CD4-positive, alpha-beta T cell treated with Interleukin-17A for 1 hour (primary cell): ENCODE measurements at places on chromosomes 11 and 22.

DNA sequence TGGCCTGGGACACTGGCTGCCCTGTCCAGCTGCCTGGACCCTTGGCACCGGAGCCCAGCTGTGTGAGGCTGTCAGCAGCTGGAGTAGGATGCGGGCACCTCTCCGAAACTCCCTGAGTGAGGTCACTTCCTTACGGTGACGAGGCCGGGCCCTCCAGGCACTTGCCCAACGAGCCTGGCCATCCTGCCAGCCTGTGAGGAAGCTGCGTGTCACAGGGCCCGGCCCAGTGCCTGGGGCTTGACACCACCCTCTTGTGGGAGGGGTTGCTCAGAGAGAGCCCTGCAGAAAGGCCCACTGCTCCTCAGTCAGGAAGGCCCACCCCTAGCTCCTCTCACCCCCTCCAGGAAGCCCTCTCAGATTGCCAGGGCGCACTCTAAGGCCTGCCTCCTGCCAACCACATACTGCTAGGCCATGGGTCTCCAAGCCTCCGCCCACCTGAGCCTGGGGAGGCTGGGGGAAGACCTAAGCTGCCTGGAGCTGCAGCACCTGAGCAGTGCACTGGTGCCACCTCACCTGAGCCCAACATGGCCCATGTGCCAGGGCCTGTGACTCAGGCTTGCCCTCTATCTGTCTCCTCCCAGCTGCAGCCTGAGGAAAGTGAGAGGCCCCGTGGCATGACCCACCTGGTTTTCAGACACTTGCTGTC lies 4.3 kb upstream of the PHLDA2 start:
- DNase-seq, result peak; percentile 69

- no peak for DNase-seq
These were observed 16.9 kb upstream of the SESN3 start for GRCh38 chr11:95247883-95248282.

GRCh38 chr22:49660794-49661781 lies 166.6 kb downstream of the BRD1 start:
- DNase-seq, result no peak

- no peak for DNase-seq
These were observed 98.3 kb downstream of the PKNOX2 start for GRCh38 chr11:125262830-125263218.

DNA sequence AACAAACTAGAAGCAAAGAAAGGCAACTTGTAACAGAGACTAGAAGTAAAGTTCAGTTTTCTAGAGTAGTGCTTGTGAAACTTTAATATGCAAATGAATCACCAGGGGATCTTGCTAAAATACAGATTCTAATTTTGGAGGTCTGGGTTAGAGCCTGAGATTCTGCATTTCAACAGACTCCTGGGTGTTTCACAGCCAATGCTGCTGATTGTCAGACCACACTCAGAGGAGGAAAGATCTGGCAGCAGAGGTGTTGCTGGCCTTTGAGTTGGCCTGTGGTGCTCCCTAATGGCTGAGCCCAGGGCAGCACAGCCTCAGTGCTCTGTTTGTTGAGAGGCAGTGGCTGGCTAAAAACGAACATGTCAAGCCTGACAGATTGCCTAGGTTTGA lies 5.4 kb downstream of the CRY2 start:
- DNase-seq, result no peak

- DNase-seq, result no peak
These were observed 12.0 kb downstream of the JAML start for GRCh38 chr11:118212781-118213191.

GRCh38 chr22:43090130-43090789 lies 1.1 kb upstream of the TTLL1 start:
- peak; percentile 63 for DNase-seq

DNA sequence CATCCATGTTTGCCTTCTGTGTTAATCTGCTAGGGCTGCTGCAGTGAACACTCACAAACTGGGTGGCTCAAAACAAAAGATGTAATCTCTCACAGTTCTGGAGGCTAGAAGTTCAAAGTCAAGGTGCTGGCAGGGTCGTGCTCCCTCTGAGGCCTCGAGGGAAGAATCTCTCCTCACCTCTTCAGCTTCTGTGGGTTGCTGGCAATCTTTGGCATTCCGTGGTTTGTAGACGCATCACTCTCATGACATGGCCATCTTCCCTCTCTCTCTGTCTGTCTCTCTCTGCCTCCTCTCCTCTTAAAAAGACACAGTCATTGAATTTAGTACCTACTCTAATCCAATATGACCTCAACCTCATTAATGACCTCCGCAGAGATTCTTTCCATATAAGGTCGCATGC lies 78.8 kb downstream of the TSPAN18 start:
- no peak for DNase-seq
